CD4-positive, alpha-beta T cell (primary cell): ENCODE measurements at places on chromosomes 3 and 15.

DNA sequence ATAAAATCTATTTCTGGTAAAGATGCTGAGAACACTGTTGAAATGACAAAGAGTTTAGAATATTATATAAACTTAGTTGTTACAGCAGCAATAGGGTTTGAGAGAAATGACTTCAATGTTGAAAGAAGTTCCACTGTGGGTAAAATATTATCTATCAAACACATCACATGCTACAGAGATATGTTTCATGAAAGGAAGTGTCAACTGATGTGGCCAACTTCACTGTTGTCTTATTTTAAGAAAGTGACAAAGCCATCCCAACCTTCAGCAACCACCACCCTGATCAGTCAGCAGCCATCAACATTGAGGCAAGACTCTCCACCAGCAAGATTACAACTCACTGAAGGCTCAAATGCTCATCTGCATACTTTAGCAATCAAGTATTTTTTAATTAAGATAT is 20.2 kb downstream of the TMEM39A start:
- H3K4me1 ChIP-seq = no peaks in the 10 kb centered on the region
- peaks cover 47% of the 10 kb centered on the region for H3K36me3 ChIP-seq
- no peak overlapping the region for H3K4me3 ChIP-seq
- no peak for DNase-seq
- H3K27me3 ChIP-seq = no peaks in the 10 kb centered on the region

DNA sequence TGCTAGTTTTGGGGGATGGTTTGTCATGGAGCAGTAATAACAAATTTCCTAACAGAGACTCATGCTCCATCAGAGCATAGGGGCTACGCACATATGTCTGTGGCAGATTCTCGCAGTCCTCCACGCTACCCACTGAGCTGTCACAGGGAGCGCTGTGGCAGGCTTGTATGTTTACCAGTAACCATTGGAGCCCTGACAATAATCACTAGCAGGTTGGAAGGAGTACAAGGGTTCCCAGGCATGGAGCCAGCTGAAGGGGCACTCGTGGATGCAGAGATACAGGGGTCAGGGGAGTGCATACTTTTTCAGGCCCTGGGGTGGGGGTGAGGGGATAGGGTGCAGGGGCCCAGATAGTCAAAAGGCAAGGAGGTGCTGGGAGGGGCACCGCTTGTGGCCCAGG is 7.9 kb upstream of the GP9 start:
- H3K4me3 ChIP-seq = no peak overlapping the region
- DNase-seq = no peak

GRCh38 chr15:58355382-58355971 is 76.3 kb upstream of the LIPC start:
- no peaks in the 10 kb centered on the region for H3K27me3 ChIP-seq
- H3K4me1 ChIP-seq = peaks cover 14% of the 10 kb centered on the region
- no peak for DNase-seq
- no peak overlapping the region for H3K27ac ChIP-seq

DNA sequence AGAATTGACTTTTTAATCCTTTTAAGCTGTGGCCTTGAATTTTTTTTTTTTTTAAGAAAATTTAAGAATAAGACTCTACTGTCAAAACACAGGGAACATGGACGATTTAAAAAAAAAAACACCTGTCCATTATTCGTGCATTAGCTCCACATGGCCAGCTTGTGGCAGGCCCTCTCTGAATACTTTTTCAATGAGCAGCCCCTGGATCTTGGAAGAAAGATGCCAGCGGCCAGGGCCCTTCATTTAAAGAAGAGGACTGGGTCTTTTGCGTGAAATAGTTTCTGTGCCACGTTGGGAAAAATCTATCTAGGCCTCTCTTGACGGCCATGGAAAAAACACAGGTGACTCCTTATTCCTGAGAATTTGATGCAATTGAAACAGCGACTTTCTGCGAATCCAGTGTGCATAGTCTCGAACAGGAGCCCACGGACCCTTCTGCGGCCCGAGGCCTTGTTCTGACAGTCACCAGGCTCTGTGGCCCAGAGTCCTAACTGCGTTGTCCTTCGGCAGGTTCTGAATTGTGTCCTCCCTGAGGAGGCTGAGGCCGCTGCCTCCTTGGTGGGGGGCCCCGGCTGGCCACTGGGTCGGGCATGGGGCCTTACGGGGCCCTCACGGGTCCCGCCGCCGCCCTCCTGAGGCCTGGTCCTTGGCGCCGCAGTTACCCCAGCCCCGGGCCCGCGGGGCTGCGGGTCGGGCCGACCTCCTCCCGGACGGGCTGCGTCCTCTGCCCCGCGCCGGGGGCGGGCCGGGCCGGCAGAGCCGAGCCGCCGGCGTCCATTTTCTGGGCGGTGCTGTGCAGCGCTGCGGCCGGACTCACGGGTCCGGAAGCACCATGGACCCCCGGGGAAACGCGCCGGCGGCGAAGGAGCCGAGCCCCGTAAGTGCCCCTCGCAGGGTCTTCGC is 33.5 kb downstream of the ZBTB38 start:
- H3K4me1 ChIP-seq = peaks cover 28% of the 10 kb centered on the region
- no peak for DNase-seq
- H3K36me3 ChIP-seq = peaks cover 30% of the 10 kb centered on the region
- peak overlapping the region; percentile 60 for H3K27ac ChIP-seq

DNA sequence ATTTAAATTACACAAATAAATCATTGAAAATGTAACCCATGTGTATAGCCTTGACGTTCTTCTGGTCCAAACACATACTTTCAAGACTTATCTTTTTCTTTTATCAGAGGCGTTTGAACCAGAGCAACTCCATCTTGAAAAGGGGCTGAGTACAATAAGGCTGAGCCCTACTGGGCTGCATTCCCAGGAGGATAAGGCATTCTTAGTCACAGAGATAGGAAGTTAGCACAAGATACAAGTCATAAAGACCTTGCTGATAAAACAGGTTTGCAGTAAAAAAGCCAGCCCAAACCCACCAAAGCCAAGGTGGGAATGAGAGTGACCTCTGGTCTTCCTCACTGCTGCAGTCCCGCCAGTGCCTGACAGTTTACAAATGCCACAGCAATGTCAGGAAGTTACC is 101.0 kb upstream of the IGSF10 start:
- no peaks in the 10 kb centered on the region for H3K4me1 ChIP-seq
- H3K4me3 ChIP-seq = no peak overlapping the region
- H3K36me3 ChIP-seq = no peaks in the 10 kb centered on the region
- H3K27me3 ChIP-seq = no peaks in the 10 kb centered on the region
- DNase-seq = no peak

DNA sequence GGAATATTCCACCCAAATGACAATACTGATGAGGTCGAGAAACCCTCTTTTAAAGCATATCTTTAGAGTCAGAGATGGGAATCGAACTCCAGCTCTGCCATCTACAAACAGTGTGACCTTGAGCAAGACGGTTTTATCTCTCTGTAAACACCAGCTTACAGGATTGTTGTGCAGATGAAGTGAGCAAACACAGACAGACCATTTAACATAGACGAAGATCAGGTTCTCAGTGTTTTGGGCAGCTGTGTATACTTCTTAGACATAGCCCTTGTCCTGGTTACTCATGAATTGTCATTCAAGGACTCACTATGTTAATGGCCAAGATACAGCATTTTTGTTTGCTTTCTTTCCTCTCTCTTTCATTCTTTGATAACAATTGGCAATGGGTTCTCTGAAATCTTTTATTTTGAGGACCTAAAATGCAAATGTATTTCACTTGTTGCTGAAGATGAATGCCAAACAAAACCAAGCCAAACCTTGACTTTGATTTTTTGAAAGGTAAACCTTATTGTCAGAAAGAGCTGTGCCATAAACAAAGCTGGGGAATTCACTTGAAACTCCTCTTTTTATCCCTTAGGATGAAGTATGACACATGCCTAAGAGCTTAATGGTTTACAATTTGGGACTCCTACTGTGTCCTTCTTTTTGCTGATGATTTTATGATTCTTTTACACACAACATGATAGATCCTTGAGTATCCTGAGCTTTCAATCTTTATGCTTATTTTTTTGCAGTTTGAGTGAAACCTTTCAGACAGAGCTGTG is 250.0 kb upstream of the PDZRN3 start:
- H3K36me3 ChIP-seq = no peaks in the 10 kb centered on the region
- no peak overlapping the region for H3K27ac ChIP-seq
- H3K27me3 ChIP-seq = no peaks in the 10 kb centered on the region
- DNase-seq = no peak
- no peak overlapping the region for H3K4me3 ChIP-seq
- no peaks in the 10 kb centered on the region for H3K4me1 ChIP-seq

GRCh38 chr3:167483708-167484475 is 10.1 kb upstream of the SERPINI2 start:
- DNase-seq = no peak
- H3K27me3 ChIP-seq = no peaks in the 10 kb centered on the region
- no peaks in the 10 kb centered on the region for H3K36me3 ChIP-seq
- H3K27ac ChIP-seq = no peak overlapping the region

DNA sequence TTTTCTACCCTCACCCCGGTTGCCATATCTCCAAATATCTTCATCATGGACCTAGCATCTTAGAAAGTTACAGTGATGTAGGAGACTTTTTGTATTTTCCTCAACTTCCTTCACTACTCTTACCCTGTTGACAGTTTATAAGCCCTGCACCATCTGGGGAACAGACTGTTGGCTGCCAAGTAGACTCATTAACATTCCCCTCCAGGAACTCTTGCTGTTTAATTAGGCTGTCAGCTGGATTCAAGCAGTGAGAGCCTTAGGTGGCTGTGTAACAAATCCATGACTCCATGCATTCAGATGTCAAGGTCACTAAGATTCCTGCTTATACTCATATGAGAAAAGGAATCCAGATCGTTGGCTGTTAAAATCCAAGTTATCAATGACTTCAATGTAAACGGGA is 198.3 kb downstream of the NAALADL2 start:
- H3K36me3 ChIP-seq = no peaks in the 10 kb centered on the region
- H3K4me3 ChIP-seq = no peak overlapping the region
- no peaks in the 10 kb centered on the region for H3K27me3 ChIP-seq
- DNase-seq = no peak

- H3K27me3 ChIP-seq = no peaks in the 10 kb centered on the region
- no peaks in the 10 kb centered on the region for H3K4me1 ChIP-seq
- H3K27ac ChIP-seq = no peak overlapping the region
- H3K36me3 ChIP-seq = peaks cover 79% of the 10 kb centered on the region
Observed at GRCh38 chr15:45666119-45666875, 31.5 kb downstream of the SQOR start.

GRCh38 chr3:190326361-190326760 is 4.1 kb upstream of the CLDN1 start:
- no peak for DNase-seq
- peaks cover 16% of the 10 kb centered on the region for H3K4me1 ChIP-seq
- no peak overlapping the region for H3K4me3 ChIP-seq
- no peaks in the 10 kb centered on the region for H3K36me3 ChIP-seq
- no peaks in the 10 kb centered on the region for H3K27me3 ChIP-seq

GRCh38 chr3:158465074-158465473 is 105.9 kb upstream of the MLF1 start:
- H3K27me3 ChIP-seq = no peaks in the 10 kb centered on the region
- H3K4me3 ChIP-seq = no peak overlapping the region
- H3K27ac ChIP-seq = no peak overlapping the region
- DNase-seq = no peak

DNA sequence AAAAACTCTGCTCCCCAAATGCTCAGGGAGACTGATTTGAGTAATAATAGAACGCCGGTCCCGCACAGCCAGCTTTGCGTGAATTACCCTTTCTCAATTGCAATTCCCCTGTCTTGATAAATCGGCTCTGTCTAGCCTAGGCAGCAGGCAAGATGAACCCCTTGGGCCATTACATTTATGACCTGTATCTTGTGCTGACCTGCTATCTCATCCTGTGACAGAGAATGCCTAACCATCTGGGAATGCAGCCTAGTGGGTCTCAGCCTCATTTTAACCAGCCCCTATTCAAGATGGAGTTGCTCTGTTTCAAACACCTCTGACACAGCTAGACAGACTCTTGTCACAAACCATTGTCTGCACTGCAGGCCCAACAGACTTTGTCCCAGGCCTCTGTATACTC is 13.8 kb upstream of the NUP210 start:
- H3K36me3 ChIP-seq = no peaks in the 10 kb centered on the region
- no peaks in the 10 kb centered on the region for H3K27me3 ChIP-seq
- H3K4me1 ChIP-seq = peaks cover 8% of the 10 kb centered on the region
- no peak overlapping the region for H3K4me3 ChIP-seq
- no peak overlapping the region for H3K27ac ChIP-seq

- H3K36me3 ChIP-seq = no peaks in the 10 kb centered on the region
- DNase-seq = no peak
Observed at GRCh38 chr15:31283043-31283442, 43.6 kb upstream of the KLF13 start.

DNA sequence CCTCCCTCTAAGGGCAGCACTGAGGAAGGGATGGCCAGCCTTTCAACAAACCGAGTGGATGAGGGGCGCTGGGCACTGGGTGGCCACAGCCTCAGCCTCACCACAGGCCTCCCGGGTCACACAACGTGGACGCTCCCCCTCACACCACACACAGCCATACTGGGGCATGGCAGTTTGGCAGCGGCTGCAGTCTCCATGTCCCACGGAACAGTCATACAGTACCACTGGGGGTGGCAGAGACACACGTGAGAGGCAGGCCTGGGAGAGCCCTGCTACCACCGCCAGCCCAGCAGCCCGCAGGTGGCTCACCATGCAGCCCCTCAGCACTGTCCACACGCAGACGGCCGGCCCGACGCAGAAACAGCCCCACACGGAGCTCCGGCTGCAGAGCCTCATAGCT is 11.7 kb downstream of the PLXNB1 start:
- DNase-seq = no peak
- no peak overlapping the region for H3K4me3 ChIP-seq
- no peaks in the 10 kb centered on the region for H3K4me1 ChIP-seq
- no peaks in the 10 kb centered on the region for H3K27me3 ChIP-seq
- H3K27ac ChIP-seq = no peak overlapping the region
